WTC11 (cell line): ENCODE measurements at places on chromosomes 7 and 10. TPM values are rescaled to one million over a fixed set of nuclear protein-coding genes. Genes with fewer than 3 reads are reported as not detected.

Gene PTN
- 13.7 to 18.9 TPM (median 14.4 TPM) in 3 replicates for total RNA-seq

DNA sequence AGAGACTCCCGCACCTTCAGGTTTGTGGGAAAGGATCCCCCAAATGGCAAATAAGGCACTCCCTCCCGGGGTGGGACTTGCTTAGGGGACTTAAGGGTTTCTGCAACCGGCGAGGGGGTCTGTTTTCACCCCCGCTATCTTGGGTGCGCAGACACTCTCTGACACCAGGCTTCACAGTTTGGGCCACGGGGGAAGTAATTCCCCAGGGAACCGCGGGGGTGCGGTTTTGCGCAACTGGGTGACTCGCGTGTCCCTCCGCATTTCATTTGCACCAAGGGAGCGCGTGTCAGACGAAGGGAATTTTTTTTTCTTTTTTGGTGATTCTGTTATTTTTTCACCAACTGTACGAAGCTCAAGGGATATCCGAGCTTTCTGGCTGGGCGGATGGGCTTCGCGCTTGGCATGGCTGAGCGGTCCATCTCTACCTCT, 1.7 kb downstream of the GRM8 start:
- DNase-seq, result no peak
- H3K27ac ChIP-seq, result no peak overlapping the region
- H3K36me3 ChIP-seq, result no peaks in the 10 kb centered on the region
- H3K27me3 ChIP-seq, result peaks cover 88% of the 10 kb centered on the region

Gene ZNF800
- total RNA-seq, result 5.7 to 7.0 TPM (median 6.2 TPM) in 3 replicates

DNA sequence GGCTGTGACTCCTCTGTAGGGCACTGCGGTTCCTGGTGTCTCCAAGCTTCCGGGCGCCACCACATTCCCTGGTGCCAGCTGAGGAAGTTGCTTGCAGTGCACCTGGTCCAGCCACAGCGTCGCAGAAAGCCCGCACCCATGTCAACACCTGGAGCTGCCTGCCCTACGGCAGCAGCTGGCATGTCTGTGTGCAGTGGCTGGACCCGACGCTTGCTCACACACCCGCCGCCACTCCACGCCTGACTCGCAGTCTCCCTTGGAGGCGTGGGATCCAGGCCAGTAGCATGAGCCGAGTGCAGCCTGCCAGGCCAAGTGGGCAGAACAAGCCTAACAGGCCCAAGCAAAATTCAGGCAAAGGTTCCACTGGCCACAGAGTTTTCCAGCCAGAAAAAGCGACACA, 118.1 kb upstream of the PHF14 start:
- no peaks in the 10 kb centered on the region for H3K27me3 ChIP-seq
- no peak overlapping the region for H3K4me3 ChIP-seq
- H3K36me3 ChIP-seq, result no peaks in the 10 kb centered on the region
- H3K27ac ChIP-seq, result no peak overlapping the region
- H3K4me1 ChIP-seq, result peaks cover 6% of the 10 kb centered on the region

- H3K27me3 ChIP-seq, result peaks cover 3% of the 10 kb centered on the region; the same call in 1 of the 2 replicates
- no peak overlapping the region for H3K27ac ChIP-seq
- H3K4me3 ChIP-seq, result no peak overlapping the region
- H3K36me3 ChIP-seq, result peaks cover 4% of the 10 kb centered on the region
- DNase-seq, result no peak
Measured at GRCh38 chr10:29370097-29371092, 81.5 kb downstream of the LYZL1 start.

Gene GET4
- 73.0 to 82.0 TPM (median 73.4 TPM) in 3 replicates for total RNA-seq

DNA sequence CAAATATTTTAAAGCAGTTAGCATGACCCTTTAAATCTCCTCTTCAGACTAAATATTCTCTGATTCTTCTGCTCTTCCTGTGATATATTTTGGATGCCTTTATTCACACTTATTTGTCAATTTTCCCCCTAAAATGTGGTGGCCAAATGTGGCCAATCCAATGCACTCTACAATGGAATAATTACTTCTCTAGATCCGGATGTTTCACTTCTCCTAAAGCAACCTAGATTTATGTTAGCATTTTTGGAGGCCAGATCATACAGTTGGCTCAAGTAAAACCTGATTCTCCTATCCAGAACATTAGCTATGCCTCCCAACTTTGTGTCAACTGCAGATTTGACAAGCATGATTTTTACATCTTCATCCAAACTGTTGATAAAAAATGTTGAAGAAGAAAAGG, 153.7 kb downstream of the CREB5 start:
- H3K4me1 ChIP-seq, result peaks cover 3% of the 10 kb centered on the region
- DNase-seq, result no peak
- no peaks in the 10 kb centered on the region for H3K27me3 ChIP-seq
- H3K27ac ChIP-seq, result no peak overlapping the region

DNA sequence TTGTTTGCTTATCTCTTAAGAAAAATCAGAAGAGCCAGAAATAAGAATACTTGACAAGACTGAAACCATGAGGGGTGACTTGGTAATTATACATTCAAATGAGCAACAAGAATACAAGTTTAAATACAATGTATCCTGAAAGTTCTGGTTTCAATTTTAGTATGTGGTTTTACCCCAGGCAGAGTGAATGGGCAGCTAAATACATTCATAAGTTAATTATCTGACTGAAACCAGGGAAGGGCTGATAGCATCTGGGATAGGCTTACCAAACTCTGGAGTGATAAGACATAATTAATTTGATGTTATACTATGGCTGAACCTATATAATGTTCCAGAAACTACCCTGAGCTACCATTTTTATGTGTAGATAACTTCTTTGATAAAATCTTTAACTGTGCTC, 252.2 kb upstream of the PLXNA4 start:
- no peak for DNase-seq
- no peak overlapping the region for H3K27ac ChIP-seq
- H3K36me3 ChIP-seq, result peaks cover 4% of the 10 kb centered on the region; the same call in 1 of the 2 replicates
- H3K4me1 ChIP-seq, result peaks cover 17% of the 10 kb centered on the region
- H3K27me3 ChIP-seq, result no peaks in the 10 kb centered on the region
- H3K4me3 ChIP-seq, result no peak overlapping the region

GRCh38 chr7:39948375-39948955, 1.6 kb upstream of the CDK13 start:
- no peak for DNase-seq
- H3K27me3 ChIP-seq, result no peaks in the 10 kb centered on the region
- peak overlapping the region; percentile 100 for H3K27ac ChIP-seq
- H3K4me1 ChIP-seq, result peaks cover 14% of the 10 kb centered on the region
- H3K36me3 ChIP-seq, result no peaks in the 10 kb centered on the region

Gene ZNF32
- 23.9 to 25.7 TPM (median 25.4 TPM) in 3 replicates for total RNA-seq

DNA sequence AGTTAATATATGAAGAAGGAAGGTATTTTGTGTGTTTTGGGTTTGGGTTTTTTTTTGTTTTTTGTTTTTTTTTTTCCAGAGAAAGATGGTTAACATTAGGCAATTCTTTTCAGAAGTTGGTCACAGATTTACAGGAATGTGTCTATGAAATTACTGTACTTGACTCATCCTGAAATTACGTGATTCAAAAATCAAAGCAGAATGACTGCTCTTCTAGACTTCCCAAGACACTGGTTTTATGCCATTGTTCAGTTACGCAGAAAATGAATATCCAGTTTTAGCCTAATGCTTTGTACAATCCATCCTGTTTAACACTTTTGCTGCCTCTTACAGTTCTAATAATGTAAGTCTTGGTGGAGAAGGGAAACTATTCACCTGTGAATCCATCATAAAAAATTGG, 39.7 kb upstream of the CELF2 start:
- no peaks in the 10 kb centered on the region for H3K4me1 ChIP-seq
- H3K27me3 ChIP-seq, result no peaks in the 10 kb centered on the region
- no peak overlapping the region for H3K27ac ChIP-seq
- H3K4me3 ChIP-seq, result no peak overlapping the region

- no peaks in the 10 kb centered on the region for H3K36me3 ChIP-seq
- peak overlapping the region; percentile 54 for H3K4me3 ChIP-seq
- peaks cover 17% of the 10 kb centered on the region for H3K27me3 ChIP-seq
- no peak for DNase-seq
Measured at GRCh38 chr10:484925-485661, 204.4 kb downstream of the DIP2C start.

DNA sequence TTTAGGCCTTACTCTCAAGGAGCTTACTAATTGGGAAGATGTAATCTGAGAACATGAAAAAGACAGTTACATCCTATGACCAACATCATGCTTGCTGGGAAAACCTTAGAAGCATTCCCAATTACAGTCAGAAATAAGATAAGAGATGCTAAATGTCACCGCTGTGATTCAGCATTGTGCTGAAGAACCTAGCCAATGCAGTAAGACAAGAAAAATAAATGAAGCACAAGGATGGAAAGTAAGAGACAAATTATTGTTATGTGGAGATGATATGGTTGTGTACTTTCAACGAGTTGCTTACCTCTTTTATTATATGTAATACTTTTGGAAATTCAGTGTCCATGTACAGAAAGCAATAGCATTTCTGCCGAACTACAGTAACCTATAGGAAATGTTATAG, 104.8 kb downstream of the RBM20 start:
- H3K36me3 ChIP-seq, result peaks cover 6% of the 10 kb centered on the region
- no peak overlapping the region for H3K27ac ChIP-seq
- DNase-seq, result no peak
- no peaks in the 10 kb centered on the region for H3K27me3 ChIP-seq
- H3K4me1 ChIP-seq, result peaks cover 6% of the 10 kb centered on the region

Gene NOD1
- 6.0 to 6.4 TPM (median 6.3 TPM) in 3 replicates for total RNA-seq

Gene WNT2
- not detected in 3 replicates for total RNA-seq

GRCh38 chr10:17414484-17414883, 39.9 kb downstream of the ST8SIA6 start:
- no peak overlapping the region for H3K27ac ChIP-seq
- no peak for DNase-seq
- H3K27me3 ChIP-seq, result no peaks in the 10 kb centered on the region
- peaks cover 18% of the 10 kb centered on the region for H3K4me1 ChIP-seq
- no peaks in the 10 kb centered on the region for H3K36me3 ChIP-seq
- H3K4me3 ChIP-seq, result no peak overlapping the region

Gene PVRIG
- 0.37 to 0.55 TPM in 2 of 3 replicates, not detected in the other for total RNA-seq

Gene CYP3A4
- 0.32 to 0.50 TPM (median 0.33 TPM) in 3 replicates for total RNA-seq

GRCh38 chr7:121212036-121212435, 116.8 kb upstream of the WNT16 start:
- no peaks in the 10 kb centered on the region for H3K36me3 ChIP-seq
- no peaks in the 10 kb centered on the region for H3K4me1 ChIP-seq
- DNase-seq, result no peak
- no peak overlapping the region for H3K4me3 ChIP-seq
- no peak overlapping the region for H3K27ac ChIP-seq

- H3K4me1 ChIP-seq, result peaks cover 22% of the 10 kb centered on the region
- no peaks in the 10 kb centered on the region for H3K27me3 ChIP-seq
- peak overlapping the region; percentile 64 for H3K27ac ChIP-seq
Measured at GRCh38 chr10:74039561-74040145, 41.7 kb downstream of the VCL start.

- H3K4me1 ChIP-seq, result peaks cover 3% of the 10 kb centered on the region; the same call in 1 of the 2 replicates
- no peaks in the 10 kb centered on the region for H3K36me3 ChIP-seq
- H3K4me3 ChIP-seq, result no peak overlapping the region
- DNase-seq, result no peak
- H3K27me3 ChIP-seq, result no peaks in the 10 kb centered on the region
Measured at GRCh38 chr7:115059321-115059720, 137.4 kb downstream of the MDFIC start.

Gene MMP21
- total RNA-seq, result not detected in 3 replicates

DNA sequence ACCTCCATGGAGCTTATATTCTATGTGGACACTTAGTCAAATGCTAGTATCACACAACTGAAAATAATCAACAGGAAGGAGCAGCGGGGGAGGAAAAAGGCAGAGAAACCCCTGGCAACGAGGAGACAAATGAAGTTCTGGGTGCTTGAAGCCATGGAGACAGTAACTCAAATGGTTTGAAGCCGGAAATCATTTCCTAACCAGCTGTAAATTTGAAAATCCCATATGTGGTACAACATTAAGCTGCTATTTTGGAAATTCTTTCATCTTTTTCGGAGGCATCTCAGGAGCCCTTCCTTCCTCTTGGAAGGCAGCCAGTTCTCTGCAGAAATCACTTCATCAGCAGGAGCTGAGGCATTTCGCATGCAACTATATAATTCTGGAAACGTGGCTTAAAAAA, 91.4 kb downstream of the PPP1R3C start:
- H3K27me3 ChIP-seq, result no peaks in the 10 kb centered on the region
- peaks cover 10% of the 10 kb centered on the region for H3K36me3 ChIP-seq
- no peak overlapping the region for H3K4me3 ChIP-seq
- H3K4me1 ChIP-seq, result no peaks in the 10 kb centered on the region
- DNase-seq, result no peak
- H3K27ac ChIP-seq, result no peak overlapping the region

GRCh38 chr7:3201937-3202710, 98.9 kb upstream of the SDK1 start:
- peaks cover 14% of the 10 kb centered on the region for H3K4me1 ChIP-seq
- H3K4me3 ChIP-seq, result no peak overlapping the region
- H3K27me3 ChIP-seq, result no peaks in the 10 kb centered on the region; the same call in 1 of the 2 replicates
- DNase-seq, result no peak
- no peak overlapping the region for H3K27ac ChIP-seq
- no peaks in the 10 kb centered on the region for H3K36me3 ChIP-seq

DNA sequence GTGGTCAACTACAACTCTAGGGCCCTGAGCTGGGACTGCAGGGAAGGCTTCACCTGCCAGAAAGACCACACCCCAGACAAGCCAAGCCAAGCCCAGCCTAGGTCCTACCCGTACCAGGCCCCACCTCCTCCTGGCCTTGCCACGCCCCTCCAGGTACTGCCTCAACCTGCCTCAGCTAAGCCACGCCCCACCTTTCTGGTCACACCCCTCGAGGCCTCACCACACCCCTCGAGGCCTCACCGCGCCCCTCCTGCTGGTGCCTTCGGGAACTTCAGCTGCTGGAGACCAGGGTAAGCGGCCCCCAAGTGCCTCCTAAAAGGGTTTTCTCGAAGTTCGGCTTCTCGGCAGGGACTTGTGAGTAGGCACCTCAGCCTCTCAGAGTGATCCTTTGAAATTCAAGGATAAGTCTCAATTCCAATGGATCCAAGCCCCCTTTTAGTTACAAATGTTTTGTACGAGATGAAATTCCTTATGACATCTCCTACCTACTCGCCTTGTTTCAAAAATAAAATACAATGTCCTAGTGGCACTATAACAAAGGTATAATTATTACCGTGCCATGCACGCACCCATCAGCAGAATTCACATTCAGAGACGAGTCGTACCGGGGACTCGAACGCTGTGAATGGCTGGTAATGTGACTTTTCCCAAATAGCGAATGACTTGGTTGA, 171.2 kb downstream of the ARHGAP21 start:
- no peaks in the 10 kb centered on the region for H3K36me3 ChIP-seq
- peaks cover 2% of the 10 kb centered on the region; the same call in 1 of the 2 replicates for H3K27me3 ChIP-seq
- no peak overlapping the region for H3K27ac ChIP-seq
- no peak overlapping the region for H3K4me3 ChIP-seq
- peak; percentile 99 for DNase-seq

Gene ZNF425
- 3.8 to 5.8 TPM (median 4.9 TPM) in 3 replicates for total RNA-seq

GRCh38 chr10:618229-618989, 71.1 kb downstream of the DIP2C start:
- peaks cover 45% of the 10 kb centered on the region for H3K4me1 ChIP-seq
- H3K36me3 ChIP-seq, result no peaks in the 10 kb centered on the region
- H3K4me3 ChIP-seq, result no peak overlapping the region
- H3K27ac ChIP-seq, result peak overlapping the region; percentile 28
- no peak for DNase-seq

GRCh38 chr7:90931986-90932916, 332.0 kb upstream of the FZD1 start:
- peak overlapping the region; percentile 64 for H3K27ac ChIP-seq
- H3K27me3 ChIP-seq, result no peaks in the 10 kb centered on the region
- DNase-seq, result no peak

Gene AGAP5
- total RNA-seq, result 7.5 to 10.4 TPM (median 9.3 TPM) in 3 replicates
